ENCODE measurements at places on chromosomes 6 and 20.

DNA sequence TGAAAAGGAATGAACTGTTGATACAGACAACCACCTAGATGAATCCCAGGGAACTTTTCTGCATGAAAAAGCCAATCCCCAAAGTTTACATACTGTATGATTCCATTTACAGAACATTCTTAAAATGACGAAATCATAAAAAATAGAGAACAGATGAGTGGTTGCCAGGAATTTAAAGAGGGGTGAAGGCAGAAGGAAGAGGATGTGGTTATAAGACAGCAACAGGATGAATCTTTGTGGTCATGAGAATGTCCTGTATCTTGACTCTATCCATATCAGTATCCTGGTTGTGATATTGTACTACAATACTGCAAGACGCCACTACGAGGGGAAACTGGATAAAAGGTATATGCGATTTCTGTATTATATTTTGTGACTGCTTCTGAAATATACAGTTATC, 70.1 kb upstream of the EMILIN3 start:
- DNase-seq, result no peak

GRCh38 chr6:21115111-21115510, 478.4 kb upstream of the SOX4 start:
- no peak for DNase-seq

- no peak for DNase-seq
These were observed 50.3 kb upstream of the SLC22A16 start for GRCh38 chr6:110526726-110527125.

- no peak for DNase-seq
These were observed 114.7 kb upstream of the AFDN start for GRCh38 chr6:167711768-167712730.

DNA sequence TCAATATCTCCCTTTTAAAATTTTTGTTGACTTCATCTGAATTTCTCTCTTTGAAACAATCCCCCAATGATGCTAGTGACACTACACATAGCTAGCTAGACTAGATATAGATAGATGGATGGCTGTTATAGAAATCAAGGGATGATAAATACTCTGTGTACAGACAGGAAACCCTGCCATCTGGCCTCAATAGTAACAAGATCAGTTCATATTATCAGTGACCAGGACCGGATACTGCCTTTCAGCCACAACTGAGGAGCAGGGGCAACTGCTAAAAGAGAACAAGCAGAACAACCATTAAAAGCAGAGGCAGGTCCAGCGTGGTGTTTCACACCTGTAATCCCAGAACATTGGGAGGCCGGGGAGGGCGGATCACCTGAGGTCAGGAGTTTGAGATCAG, 118.3 kb upstream of the FAM184A start:
- DNase-seq, result no peak

- no peak for DNase-seq
These were observed 363.3 kb downstream of the SMOC2 start for GRCh38 chr6:168804331-168804730.

GRCh38 chr20:46388201-46388836, 18.1 kb downstream of the ELMO2 start:
- no peak for DNase-seq

GRCh38 chr6:52644253-52644652, 26.7 kb upstream of the TMEM14A start:
- DNase-seq, result no peak

- DNase-seq, result no peak
These were observed 61.9 kb downstream of the GJA10 start for GRCh38 chr6:89956182-89956581.

DNA sequence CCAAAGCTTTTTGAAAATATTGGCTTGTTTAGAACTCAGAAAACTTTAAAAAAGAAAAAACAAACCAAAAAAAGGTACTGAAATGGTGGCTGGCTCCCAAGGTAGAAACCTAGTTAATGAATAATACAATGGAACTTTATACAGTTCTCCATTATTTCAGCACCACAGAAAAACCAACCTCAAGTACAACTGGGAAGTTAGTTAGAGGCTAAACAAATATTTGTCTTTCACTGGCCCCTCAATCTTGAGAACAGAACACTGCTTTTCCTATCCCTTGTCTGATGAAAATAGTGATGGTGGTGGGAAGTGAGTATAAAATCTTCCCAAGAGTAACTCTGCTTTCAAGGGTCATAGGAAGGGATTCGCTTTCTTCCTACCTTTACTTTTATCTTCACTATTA, 126.5 kb downstream of the REV3L start:
- DNase-seq, result no peak

- DNase-seq, result no peak
These were observed 38.0 kb downstream of the RCAN2 start for GRCh38 chr6:46453216-46453615.

- DNase-seq, result peak; percentile 97
These were observed 3.1 kb upstream of the GCLC start for GRCh38 chr6:53547811-53548496.

- DNase-seq, result no peak
These were observed 173.2 kb upstream of the AFDN start for GRCh38 chr6:167653561-167653960.

DNA sequence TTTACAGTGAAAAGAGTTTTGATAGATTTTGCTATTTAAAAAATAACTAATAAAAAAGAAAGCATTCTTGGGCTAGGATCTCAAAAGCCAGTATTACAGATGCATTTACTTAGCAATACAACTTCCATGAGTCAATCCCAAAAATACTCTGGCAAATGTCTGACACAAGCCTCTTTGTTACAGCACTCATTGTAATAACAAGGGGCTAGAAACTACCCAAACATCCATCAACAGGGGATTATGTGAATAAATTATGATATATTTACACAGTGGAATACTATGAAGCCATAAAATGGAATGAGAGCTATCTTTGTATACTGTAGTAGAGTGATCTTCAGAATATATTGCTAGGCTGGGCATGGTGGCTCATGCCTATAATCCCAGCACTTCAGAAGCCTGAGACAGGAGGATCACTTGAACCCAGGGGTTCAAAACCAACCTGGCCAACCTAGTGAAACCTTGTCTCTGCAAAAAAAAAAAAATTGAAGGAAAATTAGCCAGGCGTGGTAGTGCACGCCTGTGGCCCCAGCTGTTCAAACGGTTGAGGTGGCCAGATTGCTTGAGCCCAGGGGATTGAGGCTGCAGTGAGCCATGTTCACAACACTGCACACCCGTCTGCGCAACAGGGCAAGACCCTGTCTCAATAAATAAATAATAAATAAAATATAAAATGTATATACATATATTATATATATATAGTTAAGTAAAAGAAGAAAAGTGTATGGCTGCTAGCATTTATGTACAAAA, 34.7 kb upstream of the TOP1 start:
- no peak for DNase-seq

DNA sequence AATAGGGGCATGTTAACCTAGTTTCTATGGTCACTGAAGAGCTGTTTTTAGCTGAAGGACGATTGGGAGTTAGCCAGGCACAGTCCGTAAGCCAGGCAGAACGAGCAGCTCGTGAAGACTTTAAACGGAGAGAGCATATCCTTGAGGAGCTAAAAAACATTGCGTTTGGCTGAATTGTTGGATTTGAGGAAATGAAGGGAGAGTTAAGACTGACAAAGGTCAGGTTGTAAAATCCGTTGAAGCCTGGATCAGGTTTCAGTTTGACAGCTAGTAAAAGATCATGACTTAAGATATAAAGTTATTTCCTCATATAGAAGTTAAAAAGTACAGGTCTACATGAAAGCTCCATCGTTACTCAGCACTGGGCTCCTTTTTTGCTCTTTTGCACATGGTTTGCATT, 2.8 kb downstream of the DBNDD2 start:
- no peak for DNase-seq

DNA sequence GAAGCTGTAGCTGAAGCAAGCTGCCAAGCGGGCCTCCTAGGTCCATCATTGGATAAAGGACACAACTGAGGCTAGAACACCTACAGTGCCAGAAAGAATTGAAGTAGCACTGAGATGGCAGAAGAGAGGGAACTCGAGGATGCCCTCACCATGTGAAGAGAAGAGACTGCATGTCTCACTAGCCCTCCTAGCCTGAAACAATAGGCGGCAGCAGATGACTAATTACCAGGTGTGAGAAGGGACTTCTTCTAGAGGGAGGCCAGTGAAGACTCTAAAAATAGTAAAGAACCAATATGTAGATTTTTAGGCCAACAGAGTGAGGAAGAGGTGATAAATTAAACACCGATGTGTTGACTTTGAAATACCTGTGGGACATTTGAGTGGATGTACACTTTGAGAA, 50.3 kb downstream of the LGSN start:
- no peak for DNase-seq
